ENCODE measurements at places on chromosomes 2 and 18.

- DNase-seq: no peak
Measured at GRCh38 chr2:145725876-145726275, 1206.0 kb upstream of the ZEB2 start.

- DNase-seq: no peak
Measured at GRCh38 chr2:164479460-164479859, 141.8 kb downstream of the GRB14 start.

GRCh38 chr2:205768815-205769494 lies 86.7 kb downstream of the NRP2 start:
- no peak for DNase-seq

GRCh38 chr18:65753520-65753919 lies 2.7 kb downstream of the CDH7 start:
- DNase-seq: no peak

DNA sequence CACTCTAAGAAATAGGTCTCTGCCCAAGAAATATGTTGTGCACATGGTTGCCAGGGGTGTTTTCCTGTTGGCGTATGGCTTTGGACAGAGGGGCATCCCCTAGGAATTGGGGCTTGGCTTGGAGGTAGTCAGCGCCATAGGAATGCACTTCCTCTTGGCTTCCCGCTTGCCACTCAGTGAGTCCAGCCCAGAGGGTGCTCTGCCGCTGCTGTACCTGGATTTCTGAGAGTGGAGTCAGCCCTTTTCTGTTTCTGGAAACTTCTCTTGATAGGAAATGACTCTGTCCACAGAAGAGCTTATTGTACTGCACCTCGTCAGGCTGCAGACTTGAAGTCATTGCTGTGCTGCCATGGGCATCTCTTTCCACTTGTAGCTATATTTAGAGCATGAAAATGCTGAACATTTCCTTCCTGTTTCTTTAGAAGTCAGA lies 116.7 kb upstream of the MGAT5 start:
- no peak for DNase-seq

GRCh38 chr2:34806396-34806795 lies 1207.3 kb upstream of the FAM98A start:
- no peak for DNase-seq

- DNase-seq: peak; percentile 8
Measured at GRCh38 chr2:71154798-71155197, 24.4 kb downstream of the MPHOSPH10 start.

- DNase-seq: peak; percentile 1
Measured at GRCh38 chr2:209577376-209578357, 153.8 kb downstream of the MAP2 start.

DNA sequence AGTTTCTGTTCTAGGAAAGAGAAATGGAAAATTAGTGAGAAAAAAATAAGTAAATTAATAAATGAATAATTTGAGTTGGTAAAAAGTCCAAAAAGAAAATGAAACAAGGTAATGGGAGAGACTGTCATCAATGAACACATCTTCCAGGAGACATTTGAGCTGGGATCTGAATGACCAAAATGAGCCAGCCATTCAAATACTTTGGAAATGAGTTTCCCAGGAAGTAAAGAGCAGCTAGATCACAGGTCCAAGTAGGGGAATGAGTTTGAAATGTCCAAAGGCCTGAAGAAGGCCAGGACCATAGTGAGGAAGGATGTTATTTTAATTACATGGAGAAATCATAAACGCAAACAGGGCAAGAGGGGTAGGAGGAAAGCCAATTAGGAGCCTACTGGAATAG lies 6.6 kb upstream of the DNAH7 start:
- DNase-seq: no peak

DNA sequence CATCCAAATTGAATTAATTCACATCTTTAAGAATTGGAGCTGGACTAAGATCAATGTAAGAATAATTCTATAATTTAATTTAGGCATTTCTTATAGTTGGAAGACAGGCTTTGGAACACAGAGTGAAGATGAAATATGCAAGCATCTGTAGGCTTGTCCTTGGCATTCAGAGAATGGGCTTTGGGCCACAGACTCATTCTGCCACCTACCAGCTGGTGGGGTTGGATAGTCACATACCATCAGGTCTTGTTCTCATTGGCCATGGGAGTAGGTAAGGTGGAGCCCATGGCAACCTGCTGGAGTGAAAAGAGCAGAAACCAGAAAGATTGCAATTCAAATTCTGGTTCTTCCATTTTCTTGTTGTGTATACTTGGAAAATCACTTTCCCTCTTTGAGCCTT lies 300.3 kb downstream of the CYRIA start:
- DNase-seq: no peak

DNA sequence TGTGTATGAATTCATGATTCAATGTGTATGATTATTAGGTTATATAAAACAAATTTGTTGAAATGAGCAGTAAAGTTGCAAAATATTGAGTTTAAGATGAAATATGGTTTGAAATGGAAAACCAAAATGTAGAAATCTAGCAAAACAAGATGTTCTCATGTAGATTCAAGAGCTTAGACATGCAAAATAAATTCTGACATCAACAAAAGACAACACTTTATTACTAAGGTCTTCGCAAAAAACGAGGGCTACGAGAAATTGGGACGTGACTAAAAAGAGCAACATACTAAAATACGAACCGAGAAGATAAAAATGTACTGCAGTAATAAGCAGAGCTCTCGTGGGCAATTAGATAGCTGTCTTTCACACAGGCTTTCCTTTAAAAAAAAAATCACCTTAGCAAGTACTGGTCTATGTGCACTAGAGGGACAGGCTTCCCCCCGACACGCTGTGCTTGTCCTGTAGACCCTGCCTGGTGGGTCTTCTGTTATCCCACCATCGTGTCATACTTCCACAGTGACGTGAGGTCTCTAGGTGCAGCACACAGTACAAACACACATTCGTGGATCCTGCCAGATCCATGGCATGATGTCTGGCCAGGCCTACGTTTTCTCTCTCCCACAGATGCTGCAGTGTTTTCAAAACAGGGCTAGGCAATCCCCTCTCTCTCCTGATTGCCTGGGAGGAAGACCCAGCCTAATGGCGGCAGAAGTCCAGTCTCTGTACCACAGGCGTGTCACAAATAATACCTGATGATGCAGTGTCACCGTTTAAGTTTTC lies 240.8 kb downstream of the TCF4 start:
- no peak for DNase-seq

DNA sequence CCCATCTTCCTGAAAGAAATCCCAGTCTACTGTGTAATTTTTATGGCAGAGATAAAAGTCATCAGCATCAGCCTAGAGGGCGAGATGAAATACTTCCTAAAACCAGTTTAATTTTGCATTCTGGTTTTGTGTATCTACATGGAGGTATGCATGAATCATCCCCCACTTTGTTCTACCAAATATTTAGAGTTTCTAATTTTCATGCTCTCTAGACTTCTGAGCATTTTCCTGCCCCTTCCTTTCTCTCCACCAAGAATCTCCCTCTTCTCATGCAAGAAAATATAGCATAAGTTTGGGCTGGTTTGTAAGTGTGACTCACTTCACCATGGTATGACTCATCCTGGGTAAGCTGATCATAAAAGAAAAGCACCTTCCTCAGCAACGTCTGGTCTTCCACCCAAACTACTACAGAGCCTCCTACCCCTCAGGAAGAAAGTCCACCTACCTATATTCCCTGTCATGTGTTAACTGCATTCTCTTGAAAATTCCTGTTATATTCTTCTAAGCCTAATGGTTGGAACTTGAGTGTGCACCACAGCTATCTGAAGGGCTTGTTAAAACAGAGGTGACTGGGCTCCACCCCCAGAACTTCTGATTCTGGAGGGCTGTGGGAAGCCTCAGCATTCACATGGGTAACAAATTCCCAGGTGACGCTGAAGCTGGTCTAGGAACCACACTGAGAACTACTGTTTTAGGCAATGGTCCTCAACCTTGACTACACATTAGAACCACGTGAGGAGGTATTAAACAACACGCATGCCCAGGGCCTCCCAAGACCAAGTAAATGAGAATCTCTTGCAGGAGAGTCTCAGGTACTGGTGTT lies 37.4 kb upstream of the RAPGEF4 start:
- no peak for DNase-seq

- DNase-seq: no peak
Measured at GRCh38 chr2:235027558-235028214, 75.9 kb downstream of the SH3BP4 start.

DNA sequence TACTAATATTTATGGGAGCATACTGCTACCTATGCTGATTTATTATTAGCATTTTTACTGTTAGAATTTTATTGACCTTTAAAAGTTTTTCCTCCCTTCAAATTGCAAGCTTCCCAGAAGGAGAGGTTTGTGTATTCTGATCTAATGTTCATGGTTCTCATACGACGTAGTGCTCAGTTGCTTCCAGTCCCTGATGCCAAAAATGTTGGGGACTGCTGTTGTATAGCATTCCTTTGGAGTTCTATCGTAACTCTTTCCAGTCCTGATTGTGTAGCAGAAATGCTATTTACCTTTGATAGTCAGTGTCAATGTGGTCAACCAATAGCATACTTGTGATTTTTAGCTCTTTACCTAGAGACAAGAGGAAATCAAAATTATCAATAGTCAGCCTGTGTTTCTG lies 69.5 kb upstream of the ZSWIM2 start:
- no peak for DNase-seq

DNA sequence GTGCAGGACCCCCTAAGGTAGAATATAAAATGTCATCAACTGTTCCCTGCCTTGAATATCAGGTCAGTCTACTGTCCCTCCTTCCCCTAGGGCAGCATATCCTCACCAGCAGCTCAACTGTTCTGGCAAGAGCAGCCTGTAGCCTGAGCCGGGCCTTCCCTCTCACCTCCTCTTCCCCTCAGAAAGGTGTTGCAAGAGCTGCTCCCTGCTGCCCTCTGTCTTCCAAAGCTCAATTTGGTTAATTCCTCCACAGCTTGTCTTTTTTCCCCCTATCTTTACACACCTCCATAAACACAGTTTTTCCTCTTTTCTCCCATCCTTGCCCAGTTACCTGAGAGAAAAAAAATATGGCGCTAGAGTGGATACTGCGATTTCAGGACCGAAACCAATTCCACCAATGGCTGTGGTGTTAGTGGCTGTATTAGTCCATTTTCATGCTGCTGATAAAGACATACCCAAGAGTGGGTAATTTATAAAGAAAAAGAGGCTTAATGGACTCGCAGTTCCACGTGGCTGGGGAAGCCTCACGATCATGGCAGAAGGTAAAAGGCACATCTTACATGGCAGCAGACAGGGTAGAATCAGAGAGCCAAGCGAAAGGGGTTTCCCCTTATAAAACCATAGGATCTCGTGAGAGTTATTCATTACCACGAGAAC lies 184.7 kb downstream of the MREG start:
- DNase-seq: peak; percentile 42

DNA sequence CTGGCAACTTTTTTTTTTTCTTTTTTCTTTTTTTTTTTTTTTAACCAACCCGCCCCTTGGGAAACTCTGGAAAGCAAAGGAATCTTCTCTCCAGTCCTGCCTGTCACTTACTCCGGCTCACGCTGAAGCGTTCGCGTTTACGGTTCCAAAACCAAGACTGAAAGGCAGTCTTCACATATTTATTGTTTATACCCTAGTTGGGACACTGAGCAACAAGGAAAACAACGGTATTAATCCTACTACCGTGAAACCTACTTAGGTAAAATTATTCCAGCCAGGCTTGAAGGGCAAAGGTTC lies 125.4 kb downstream of the OSBPL1A start:
- DNase-seq: no peak

- DNase-seq: no peak
Measured at GRCh38 chr2:64943387-64944150, 45.6 kb upstream of the SLC1A4 start.

GRCh38 chr2:58239243-58239925 lies 1.7 kb downstream of the FANCL start:
- no peak for DNase-seq

DNA sequence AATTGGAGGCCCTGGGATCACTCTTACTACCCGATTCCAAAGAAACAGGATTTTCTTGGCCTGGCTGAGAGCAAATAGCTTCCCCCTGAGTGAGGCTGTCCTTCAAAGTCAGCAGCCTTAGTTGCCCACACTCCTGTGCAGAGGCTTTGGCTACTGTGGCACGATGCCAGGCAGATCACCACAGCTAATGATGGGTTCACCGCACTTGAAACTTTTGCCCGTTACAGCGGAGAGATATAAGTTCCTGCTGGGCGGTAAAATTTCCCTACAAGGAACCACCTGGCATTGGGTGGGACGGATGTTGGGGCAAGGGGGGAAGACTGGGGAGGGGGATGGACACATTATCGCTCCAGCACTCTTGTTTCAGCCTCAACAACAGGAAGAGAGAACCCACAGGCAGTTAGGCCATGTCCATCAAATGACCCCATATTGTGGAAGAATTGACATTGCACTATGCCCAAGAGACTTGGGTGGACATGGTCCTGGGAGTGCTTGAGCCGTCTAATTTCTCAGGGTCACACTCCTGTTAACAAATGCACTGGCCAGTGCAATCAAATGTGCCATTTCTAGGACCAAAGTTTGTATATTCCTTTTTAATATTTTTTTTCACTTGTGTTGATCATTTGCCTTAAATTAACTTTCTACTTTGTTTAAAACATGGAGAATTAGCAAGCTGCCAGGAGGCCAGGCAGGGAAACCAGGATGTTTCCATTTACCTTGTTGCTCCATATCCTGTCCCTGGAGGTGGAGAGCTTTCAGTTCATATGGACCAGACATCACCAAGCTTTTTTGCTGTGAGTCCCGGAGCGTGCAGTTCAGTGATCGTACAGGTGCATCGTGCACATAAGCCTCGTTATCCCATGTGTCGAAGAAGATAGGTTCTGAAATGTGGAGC lies 4.4 kb downstream of the IL1B start:
- no peak for DNase-seq

DNA sequence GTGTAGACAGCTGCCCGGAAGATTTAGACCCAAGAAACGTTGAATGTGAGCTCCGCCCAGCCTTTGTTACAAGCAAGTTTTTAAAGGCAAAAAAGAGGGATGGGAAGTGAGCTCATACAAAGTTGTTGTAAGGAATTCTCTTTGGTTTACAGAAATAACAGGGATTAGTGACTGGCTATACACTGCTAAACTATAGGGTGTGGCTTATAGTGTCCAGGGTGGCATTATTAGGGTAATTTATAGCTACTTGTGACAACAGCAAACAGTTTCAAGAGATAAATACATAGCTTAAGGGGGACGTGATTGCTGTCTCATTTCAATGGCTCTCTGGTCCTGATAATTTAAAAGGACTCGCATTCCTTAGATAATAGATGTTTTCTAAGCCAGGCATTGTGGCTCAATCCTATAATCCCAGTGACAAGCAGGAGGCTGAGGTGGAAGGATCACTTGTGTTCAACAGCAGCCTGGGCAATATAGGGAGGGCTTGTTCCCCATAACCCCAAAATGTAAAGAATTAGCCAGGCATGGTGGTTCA lies 66.5 kb upstream of the TGIF1 start:
- DNase-seq: no peak

All from CD4-positive, alpha-beta T cell treated with Interleukin-17A for 1 hour (primary cell).